Lung (tissue), 17 donors: ENCODE measurements at places on chromosomes 1 and 21. TPM values are rescaled to one million over a fixed set of nuclear protein-coding genes. Genes with fewer than 3 reads are reported as not detected.

GRCh38 chr1:32073299-32074229 is 825 bp downstream of the TMEM39B start:
- no peak for DNase-seq

The FAM3B gene
- 18.1 TPM for total RNA-seq

DNA sequence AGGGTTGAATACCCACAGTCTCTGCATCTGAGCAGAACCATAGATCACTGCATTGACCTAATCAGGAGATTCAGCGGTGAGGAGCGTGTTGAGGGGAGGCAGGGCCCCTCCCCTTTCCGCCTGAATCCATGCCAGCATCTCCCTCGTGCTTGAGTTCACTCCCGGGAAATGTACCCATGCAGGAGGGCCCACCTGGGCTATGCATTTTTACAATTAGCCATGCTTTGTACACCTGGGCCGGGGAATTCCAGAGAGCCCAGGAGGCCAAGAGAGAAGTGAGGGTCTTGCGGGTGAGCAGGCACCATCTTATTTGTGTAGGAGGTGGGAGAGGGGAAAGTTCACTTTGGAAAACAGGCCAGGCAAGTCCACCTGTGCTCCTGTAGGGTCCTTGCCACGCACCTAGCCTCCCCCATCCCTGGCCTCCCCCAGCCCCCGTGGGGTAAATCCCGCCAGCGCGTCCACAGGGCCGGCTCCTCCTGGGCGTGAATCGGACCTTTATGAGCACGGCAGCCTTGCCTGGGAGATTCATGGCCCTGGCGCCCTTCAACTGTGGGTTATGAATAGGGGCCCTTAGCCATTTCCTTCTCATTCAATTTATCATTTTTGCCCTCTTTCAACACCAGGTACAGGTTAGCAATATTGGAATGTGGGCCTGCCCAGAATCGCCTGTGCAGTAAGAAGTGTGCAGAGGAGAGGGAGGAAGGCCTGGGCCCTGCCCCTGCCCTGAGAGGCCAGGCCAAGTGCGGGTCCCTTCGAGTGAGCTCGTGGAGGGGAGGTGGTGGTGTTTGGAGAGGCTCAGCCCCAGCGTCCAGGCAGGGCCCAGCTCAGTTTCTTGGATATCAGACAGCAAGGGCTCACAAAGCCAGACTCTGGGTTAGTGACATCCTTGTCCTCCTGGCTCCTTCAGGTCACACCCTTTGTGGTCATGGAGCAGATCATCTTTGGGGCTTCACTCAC is 84.4 kb upstream of the ACTRT2 start:
- DNase-seq: peak; percentile 7

The C1orf94 gene
- not detected for total RNA-seq

- DNase-seq: no peak
These were observed 379.8 kb downstream of the SIPA1L2 start for GRCh38 chr1:232249861-232250777.

The SELE gene
- 3.2 TPM for total RNA-seq

- no peak for DNase-seq
These were observed 254.5 kb downstream of the RRAGC start for GRCh38 chr1:38605063-38605462.

- DNase-seq: peak; percentile 25
These were observed 10.2 kb downstream of the RPS6KA1 start for GRCh38 chr1:26539722-26540121.

The DFFB gene
- total RNA-seq: 6.1 TPM

GRCh38 chr1:67110352-67110751 is 24.4 kb downstream of the C1orf141 start:
- DNase-seq: no peak

DNA sequence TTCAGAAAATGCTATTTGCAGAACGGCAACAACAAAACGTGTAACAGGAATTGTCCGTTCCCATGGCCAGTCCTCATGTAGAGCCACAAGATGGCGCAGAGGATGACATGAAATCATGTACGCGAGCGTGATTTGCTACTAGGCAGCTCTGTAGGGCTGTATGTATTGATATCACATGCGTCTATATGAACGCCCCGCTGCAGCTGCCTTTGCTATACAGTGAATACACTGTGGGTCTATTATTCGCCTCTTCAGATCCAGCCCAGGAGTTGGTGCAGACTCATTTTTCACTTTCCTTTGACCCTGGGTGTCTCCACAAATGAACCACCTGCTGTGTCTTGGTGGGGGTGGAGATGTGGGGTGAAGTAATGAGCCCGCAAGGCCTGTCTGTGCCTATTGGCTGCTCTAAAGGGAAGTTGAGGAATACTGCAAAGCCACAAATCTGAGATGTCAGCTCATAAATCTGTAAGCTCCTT is 361.5 kb downstream of the KIF26B start:
- DNase-seq: peak; percentile 72

GRCh38 chr1:154842635-154843034 is 27.4 kb downstream of the KCNN3 start:
- DNase-seq: no peak

The ACAP3 gene
- total RNA-seq: 33.6 TPM

The TFF1 gene
- not detected for total RNA-seq

The NEXN gene
- 10.8 TPM for total RNA-seq

DNA sequence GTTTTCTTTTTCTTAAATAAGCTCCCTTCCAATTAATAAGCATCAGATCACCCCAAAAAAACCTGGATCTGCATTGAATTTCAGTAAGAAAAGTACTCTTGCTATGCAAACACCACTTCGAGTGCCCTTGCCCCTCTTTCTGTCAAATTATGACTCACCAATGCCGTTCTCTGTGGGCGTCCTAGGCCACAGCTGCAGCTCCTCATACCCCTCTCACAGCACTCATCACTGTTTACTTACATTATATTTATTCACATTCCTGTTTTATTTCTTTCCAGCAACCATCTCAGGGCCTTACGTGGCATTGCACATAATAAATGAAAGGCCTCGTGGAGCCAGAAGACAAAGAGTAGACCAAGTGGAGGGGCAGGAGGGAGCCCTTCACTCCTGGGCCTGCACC is 99.1 kb upstream of the CTTNBP2NL start:
- DNase-seq: peak; percentile 55

- DNase-seq: no peak
These were observed 10.9 kb upstream of the IL20 start for GRCh38 chr1:206854401-206855129.

- no peak for DNase-seq
These were observed 19.6 kb downstream of the SLC27A3 start for GRCh38 chr1:153794624-153795329.

GRCh38 chr1:89633800-89634625 is 1.1 kb downstream of the LRRC8C start:
- DNase-seq: peak; percentile 46

- no peak for DNase-seq
These were observed 58.5 kb downstream of the SLC66A1 start for GRCh38 chr1:19370453-19371170.

DNA sequence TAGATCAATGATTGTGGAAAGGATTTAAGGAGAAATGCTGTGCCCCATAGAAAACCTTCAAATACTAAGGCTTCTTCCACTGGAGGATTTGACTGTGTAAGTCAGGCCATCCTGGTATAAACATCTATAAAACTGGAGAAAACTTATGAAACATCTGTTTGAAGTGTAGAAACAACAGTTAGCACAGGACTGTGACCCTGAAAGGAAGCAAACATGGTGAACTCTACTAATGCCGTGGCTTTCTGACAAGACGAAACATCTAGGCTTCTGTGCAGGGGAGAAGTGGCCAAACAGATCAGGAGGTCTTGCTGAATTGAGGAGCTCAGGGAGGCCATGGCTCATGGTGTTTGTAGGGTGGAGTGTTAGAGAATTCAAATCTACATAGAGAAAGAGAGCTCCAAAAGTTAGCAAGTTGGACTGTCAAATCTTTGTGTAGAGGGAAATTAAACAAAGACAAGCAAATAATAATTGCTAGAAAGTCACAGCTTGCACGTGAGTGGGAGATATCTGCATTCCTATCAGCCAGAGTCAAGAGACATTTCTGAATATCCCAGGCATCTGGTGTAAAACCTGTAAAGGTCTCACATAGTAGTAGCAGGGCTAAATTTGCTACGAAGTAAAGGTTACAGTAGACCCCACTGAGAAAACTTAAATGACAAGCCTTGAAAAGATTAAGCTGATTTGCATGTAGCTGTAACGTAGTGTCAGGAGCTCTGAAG is 566.8 kb upstream of the B3GALT2 start:
- no peak for DNase-seq

- no peak for DNase-seq
These were observed 190.4 kb upstream of the USP25 start for GRCh38 chr21:15539376-15539775.

- peak; percentile 18 for DNase-seq
These were observed 16.0 kb downstream of the ENO1 start for GRCh38 chr1:8862528-8862927.

- peak; percentile 88 for DNase-seq
These were observed 186.5 kb downstream of the TGFBR3 start for GRCh38 chr1:91699339-91699974.

DNA sequence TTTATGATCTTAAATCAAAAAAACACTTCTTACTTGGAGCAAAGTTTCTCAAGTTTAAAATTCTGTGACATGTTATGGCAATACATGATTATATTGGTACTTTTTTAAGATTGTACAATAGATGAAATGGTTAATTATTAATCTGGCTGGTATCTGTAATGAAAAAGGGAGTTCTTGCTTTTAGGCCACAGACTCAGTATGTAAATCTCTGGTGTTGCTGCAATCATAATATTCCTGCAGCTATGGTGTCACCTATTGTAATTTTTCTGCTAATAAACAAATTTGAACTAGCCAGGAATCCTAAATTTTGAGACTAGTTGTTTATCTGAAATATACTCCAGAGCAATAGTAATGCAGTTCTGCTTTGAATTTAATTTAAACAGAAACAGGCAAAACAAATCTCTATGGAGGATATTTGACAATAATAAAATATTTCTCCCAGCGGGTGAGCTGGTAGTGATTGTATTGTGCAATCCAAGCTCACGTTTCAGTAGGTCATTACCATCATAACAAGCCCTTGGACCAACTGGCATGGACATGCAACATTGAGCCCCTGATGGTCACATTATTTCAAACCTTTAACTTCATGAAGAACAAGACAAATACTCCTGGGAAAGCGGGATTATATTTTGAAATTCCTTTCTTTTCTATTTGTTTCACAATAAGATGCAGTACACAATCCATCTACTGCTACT is 77.2 kb upstream of the USH2A start:
- no peak for DNase-seq

The KLHDC8A gene
- total RNA-seq: 1.4 TPM

DNA sequence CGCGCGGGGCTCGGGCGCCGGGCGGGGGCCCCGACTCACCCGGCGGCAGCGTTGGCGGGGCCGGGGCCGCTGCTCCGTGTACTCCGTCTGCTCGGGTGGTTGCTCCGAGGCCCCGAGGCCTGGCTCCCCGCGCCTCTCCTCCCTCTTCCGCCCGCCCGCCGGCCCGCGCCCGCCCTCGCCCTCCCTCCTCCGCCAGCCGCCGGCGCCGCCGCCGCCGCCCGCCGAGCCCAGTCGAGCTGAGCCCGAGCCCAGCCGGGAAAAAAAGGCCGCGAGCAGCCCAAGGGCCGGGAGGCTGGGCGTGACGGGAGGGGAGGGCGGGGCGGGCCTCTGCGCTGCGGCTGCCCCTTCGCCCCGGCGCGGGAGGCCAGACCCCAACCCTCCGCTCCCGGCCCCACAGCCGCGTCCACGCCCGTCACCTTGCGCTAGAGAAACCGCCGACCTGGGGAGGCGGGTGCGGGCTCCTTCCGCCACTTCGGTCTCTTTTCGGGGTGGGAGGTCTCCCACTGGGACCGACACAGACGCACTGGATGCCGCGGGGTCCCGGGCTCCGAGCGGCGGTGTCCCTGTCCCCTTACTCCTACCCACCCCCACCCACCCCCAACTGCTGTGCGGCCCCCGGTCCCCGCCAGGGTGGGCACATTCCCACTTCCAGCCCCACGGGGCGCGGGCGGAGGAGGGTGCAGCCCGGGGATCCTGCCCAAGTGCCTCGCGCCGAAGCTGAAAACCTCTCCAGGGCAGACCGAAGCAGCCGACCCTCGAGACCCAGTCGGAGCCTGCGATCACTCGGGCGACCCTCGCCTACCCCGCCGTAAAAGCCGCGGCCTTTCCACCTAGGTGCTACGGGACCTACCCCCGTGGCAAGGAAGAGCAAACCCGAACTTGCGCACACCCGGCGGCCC is at the start of gene CERS2:
Gene CERS2 (minus strand): TSS at position 256 of the 899 bp plus-strand sequence. CDS start 5,745 bp downstream, outside the sequence.
- peak; percentile 93 for DNase-seq

- peak; percentile 53 for DNase-seq
These were observed 345.0 kb downstream of the DISC1 start for GRCh38 chr1:231971397-231972110.

DNA sequence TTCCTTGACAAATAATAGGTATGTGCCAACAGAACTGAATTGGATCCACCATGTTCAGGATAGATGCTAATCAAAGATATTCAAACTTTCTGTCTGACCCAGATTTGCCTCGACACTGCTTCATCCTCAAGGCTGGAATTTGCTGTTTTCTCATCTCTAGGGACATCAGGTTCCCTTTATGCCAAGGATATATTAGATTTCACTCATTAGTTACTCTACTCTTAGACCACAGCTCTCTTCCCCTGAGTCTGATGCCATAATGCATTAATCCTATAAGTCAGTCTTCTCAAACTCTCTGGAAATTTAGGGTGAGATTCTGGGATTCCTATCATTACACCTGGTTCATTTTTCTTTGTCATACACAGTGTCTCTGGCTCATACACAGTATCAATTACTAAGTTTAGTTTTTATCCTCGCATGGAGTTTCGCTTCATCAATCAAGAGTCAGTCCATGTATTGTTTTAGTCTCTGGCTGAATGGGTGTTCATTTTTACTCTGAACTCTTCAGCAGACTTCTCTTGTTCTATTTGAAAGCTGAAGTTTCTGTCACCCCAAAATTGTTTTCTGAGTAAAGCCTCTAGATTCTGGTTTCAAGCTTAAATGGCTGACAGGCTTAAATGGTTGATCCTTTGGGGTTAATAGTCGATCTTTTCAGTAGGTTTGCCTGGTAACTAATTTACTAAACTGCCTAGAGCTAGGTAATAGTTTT is 9.3 kb upstream of the DCAF6 start:
- DNase-seq: no peak

DNA sequence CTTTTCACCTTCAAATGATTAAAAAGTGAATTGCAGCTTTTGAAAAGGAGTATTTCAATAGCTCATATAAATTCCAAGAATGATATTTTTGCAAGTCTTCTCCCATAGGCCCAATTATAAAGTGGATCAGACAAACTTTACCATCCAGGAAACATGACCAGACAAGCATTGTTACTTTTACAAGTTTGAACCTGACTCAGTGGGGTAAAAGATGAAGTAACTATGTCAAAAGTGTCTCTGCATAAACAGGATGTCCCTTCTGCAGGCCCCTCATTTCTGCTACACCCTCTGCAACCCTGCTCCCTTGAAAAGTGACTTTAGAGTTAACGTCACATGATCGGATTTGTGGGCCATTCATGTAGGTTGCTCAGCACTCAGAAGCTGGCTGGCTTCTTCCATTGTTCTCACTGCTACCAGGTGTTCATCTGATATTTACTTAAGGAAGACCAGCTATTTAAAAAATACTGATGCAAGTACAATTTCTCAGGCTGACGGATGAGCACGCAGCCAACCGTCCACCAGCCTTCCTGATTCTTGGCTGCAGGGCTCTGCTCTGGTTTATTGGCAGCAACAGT is 32.3 kb downstream of the URB1 start:
- peak; percentile 32 for DNase-seq
